Amniotic stem cell (primary cell): ENCODE measurements at places on chromosomes 1 and 21.
A peak's percentile ranks its signal among the peaks of the same experiment; 100 is the strongest.

- DNase-seq = no peak
These were observed 132.4 kb downstream of the HMGB4 start for GRCh38 chr1:33996281-33996680.

DNA sequence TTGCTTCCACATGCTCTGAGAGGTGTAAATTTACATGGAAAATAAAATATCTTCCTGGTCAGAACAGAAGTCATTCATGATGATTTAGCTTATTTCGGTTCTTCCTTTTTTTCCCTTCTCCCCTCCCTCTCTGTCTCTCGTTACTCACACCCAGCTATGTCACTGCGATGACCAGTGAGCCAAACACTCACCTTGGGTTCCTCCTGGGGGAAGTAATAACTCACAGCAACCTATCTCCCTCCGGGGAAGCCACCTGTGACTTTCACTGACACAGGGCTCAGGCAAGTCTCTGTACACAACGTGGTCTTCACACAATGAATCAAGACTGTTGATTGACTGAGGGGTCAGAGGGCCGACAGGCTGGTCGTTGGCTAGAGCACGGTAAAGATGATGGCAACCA lies 135.3 kb upstream of the VANGL1 start:
- DNase-seq = no peak

- no peak for DNase-seq
These were observed 420 bp upstream of the VPS13D start for GRCh38 chr1:12229386-12229834.

DNA sequence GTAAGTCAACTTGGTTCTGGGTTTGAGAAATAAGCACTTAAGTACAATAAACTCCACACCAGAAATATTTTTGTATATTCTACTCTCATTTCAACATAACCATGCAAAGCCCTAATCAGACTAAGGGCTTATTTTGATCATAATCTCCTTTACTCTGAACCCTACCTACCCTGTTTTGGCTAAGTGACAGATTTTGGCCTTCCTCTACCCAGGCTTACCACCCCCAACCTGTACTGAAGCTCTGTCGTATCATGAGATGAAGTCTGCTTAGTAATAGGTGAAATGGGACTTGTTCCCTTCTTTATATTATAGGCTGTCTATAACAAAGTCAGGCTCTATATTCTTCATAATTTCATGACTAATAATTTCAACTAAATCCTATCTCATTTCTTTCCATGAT lies 135.5 kb downstream of the RERE start:
- DNase-seq = no peak

GRCh38 chr1:7646981-7647901 lies 123.9 kb upstream of the VAMP3 start:
- peak; percentile 1 for DNase-seq

DNA sequence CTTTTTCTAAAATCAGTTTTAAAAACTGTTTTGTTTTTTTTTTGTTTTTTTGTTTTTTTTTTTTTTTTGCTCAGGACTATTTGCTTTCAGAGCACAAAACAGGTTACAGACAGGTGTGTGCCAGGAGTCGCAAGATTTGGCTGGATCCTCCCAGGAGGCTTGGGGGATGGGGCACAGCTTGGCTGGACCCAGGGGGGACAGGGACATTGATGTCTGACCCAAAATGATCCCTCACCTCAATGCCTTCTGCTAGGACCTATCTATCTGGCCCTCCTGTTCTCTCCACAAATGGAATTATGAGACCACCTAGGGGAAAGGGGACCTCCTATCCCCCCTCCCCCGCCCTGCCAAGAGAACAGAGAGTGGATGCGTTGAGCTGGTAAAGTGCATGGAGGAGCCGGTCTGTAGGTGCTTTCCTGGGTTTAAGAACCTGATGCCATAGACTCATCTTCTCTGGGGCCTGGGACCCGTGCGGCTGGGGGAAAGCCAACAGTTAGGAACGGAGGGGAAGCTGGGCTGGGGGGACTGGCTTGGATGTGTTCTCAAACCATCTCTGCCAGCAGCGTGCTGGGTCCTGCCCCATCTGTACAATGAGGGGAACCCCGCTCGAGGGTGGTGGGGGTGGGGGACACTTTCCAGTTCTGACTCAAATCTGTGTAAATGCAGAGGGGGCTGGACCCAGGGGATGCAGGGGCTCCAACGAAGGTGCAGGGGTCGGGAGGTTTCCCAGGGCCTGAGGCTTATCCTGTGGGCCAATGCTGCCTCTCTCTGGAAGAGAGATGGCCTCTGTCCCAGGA lies 28.9 kb downstream of the RUNX3 start:
- DNase-seq = no peak

- no peak for DNase-seq
These were observed 618 bp downstream of the JAM2 start for GRCh38 chr21:25639551-25640201.

- DNase-seq = no peak
These were observed 34.9 kb downstream of the SSBP3 start for GRCh38 chr1:54371038-54371941.

GRCh38 chr1:235783148-235783776 lies 83.4 kb downstream of the LYST start:
- DNase-seq = peak; percentile 33

DNA sequence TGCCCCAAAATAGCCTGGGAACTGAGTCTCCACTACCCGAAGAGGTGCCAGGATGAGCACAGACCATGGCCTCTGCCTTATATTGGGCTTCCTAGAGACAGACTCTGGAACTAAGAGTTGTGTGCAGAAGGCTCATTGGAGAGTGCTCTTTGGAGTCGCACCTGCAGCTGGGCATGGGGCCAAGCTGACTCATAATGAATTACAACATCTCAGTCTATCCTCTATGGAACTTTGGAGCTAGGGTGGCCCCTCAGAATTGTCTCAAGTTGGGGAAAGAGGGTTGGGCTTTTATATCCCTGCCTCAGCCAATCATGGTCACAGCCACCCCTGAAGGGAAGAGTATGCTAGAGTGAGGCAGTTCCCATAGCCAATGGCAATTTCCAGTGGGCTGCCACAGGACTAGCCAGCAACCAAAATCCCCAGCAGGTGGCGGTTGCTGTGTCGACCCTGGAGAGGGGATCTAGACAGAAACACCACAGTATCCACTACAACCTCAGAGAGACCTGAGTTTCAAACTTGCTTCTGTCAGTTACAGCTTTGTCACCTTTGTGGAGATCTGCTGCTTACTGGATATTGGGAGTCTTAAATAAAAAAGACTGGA lies 93.8 kb downstream of the DMRTA2 start:
- DNase-seq = no peak

DNA sequence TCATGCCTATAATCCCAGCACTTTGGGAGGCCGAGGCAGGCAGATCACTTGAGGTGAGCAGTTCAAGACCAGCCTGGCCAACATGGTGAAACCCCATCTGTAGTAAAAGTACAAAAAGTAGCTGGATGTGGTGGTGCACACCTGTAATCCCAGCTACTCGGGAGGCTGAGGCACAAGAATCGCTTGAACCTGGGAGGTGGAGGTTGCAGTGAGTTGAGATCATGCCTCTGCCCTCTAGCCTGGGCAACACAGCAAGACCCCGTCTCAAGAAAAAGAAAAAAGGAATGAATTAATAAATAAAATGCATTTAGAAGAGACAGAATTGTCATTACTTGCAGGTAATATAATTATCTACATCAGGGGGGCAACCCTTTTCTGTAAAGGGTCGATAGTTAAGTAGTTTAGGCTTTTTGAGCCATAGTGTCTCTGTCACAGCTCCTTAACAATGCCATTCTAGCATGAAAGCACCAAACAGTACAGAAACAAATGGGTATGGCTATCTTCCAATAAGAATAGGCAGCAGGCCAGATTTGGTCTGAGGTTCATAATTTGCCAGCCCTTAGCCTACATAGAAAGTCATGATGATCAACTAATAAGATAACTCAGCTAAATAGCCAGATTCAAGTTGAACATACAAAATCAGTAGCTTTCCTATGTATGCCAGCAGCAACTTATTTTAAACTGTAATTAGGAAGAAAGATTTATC lies 56.8 kb downstream of the RPRD2 start:
- no peak for DNase-seq

- DNase-seq = no peak
These were observed 45.0 kb downstream of the ZNF281 start for GRCh38 chr1:200364831-200365230.

GRCh38 chr1:190754666-190755065 lies 277.0 kb upstream of the BRINP3 start:
- peak; percentile 78 for DNase-seq

DNA sequence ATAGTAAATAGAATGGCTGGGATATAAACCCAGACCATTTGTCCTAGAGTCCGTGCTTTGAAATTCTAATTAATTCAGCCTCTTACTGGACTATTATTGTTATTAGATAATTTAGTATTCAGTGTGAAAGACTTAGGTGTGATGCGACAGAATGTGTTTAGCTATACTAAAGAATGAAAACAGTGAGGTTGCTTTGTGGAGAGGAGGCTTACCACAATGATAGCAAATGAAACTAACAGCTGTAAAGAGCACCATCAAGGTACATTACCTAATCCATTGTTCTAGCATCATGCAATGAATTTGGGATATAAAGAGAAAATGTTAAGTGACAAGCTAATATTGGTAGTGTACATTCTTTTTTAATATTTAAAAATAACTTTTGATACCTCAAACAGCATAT lies 911.1 kb downstream of the KCNT2 start:
- no peak for DNase-seq

DNA sequence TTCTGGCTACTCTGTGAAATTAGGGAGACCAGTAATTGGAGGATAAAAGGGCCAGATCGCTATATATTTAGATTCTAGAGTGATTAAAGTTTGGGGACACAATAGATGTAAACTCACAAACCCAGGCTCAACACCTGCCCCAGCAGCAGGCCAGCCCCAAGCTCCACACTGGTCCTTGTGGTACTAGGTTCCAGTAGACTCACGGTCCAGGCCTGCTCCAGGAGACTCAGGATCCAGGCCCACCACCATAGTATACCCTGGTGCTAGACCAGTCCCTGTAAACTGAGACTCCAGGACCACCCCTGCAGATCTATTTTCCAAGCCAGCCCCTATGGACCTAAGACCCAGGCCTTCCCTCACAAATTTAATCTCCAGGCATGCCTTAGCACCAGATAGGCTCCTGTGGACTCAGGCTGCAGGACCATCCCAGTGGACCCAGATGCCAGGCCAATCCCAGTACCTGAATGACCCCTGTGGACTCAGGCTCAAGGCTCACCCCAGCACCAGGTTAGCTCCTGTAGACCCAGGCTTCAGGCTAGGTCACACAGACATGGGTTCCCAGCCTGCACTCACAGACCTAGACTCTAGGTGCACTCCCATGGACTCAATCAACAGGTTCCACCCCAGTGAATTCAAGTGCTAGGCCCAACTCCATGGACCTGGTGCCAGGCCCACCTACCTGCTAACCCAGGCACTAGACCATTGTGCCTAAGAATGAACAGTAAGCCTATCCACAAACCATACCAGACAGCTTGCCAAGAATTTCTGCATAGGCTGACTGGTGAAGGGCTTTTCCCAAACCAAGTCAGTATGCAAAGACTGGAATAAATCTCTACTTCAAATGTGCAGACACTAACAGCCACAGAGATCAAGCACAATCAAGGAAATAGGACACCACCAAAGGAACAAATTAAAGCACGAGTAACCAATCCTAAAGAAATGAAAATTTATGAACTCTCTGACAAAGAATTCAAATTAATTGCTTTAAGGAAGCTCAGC lies 13.8 kb upstream of the DENND1B start:
- DNase-seq = no peak

DNA sequence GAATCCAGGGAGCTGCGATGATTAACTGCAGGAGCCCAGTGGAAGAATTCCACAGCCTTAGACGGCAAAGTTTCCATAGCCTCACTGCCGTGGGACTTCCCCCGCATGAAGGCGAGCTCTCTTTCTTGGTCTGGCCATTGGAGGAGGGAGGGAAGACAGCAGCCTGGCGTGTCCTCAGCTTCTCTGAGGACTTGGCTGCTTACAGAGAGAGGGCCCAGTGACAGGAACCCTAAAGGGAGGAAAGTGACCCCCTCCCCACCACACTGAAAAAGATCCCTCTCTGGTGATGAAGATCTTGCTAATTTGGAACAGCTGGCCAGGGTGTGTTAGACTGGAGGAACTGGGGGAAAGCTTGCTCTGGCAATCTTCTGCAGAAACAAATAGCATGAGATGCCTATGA lies 41.0 kb downstream of the ATP2B4 start:
- no peak for DNase-seq

DNA sequence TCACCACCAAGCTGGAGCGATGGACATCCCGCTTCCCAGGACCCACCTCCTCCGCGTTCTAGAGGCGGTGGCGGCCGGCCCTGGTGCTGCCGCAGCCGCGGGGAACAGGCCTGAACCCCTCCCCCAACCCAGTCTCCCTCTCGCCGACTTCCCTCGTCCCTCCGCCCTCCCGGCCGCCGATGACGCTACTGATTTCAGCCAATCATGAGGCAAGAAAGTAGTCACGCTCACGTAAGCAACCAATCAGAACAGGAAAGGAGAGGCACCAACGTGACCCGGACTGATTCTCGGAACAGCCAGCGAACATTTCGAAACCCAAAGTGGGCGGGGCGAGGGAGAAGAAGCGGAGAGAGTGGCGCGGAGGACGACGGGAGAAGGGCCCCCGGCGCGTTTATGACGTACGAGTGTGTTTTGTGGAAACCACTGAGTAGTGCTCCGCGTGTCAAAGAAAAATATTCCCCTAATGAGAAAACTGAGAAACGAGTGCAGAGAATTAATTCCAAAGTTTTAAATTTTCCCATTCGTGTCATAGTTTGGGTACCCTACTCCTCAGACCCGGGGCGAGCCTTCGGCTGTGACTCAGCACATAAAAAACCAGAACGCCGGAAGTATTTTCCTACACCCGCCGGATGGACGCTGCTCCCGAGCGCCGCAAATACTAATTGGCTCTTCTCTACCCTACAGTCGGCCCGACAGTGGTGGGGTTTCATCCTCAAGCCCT lies at the start of gene NRDC:
NRDC (minus strand) TSS at position 112 of the 721 bp plus-strand sequence. CDS start 112 bp downstream, outside the sequence.
- peak; percentile 100 for DNase-seq

DNA sequence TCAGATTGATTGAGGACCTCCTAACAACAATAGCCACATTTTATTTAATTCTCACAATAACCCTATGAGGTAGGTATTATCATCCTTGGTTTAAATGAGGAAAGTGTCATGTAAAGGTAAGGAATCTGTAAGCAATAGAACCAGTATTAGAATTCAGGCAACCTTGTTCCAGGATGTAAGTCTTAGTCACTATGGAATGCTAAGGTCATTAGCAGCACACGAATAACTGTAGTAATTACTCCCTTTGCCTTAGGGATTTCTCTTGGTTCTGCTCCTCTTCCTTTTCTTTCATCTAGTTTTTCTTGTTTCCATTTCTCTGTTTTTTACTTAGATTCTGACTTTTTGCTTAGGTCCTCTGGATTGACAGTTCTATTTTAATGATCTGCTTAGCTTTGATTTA lies 23.1 kb upstream of the ATP6V1G3 start:
- DNase-seq = no peak

DNA sequence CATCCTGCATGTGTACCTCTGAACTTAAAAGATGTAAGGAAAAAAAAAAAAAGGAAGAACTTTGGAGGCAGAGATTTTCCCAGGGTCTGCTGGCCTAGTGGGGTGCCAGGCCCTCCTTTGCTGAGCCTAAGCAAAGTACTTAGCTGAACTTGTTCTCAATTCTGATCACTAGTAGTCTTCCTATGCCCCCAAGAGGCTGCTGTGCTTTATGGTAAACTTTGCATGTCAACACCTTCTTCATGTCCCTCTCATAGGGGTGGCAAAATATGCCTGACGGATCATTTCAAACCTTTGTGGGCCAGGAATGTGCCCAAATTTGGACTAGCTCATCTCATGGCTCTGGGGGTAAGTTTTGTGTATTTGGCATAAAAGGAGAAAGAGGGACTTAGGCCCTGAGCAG lies 1.4 kb upstream of the USP21 start:
- DNase-seq = no peak
